ENCODE measurements at places on chromosomes 16 and 17. TPM values are rescaled to one million over a fixed set of nuclear protein-coding genes. Genes with fewer than 3 reads are reported as not detected.

Gene TBX2
- 1.4 TPM for total RNA-seq

Gene GLTPD2
- total RNA-seq: not detected

Gene NPIPA1
- total RNA-seq: 22.4 TPM

Gene PLCG2
- total RNA-seq: 2.5 TPM

Gene CRK
- total RNA-seq: 55.0 TPM
